ENCODE measurements at places on chromosomes 13 and 19.

- peak; percentile 64 for DNase-seq
Measured at GRCh38 chr19:49997709-49998108, 27.5 kb downstream of the VRK3 start.

DNA sequence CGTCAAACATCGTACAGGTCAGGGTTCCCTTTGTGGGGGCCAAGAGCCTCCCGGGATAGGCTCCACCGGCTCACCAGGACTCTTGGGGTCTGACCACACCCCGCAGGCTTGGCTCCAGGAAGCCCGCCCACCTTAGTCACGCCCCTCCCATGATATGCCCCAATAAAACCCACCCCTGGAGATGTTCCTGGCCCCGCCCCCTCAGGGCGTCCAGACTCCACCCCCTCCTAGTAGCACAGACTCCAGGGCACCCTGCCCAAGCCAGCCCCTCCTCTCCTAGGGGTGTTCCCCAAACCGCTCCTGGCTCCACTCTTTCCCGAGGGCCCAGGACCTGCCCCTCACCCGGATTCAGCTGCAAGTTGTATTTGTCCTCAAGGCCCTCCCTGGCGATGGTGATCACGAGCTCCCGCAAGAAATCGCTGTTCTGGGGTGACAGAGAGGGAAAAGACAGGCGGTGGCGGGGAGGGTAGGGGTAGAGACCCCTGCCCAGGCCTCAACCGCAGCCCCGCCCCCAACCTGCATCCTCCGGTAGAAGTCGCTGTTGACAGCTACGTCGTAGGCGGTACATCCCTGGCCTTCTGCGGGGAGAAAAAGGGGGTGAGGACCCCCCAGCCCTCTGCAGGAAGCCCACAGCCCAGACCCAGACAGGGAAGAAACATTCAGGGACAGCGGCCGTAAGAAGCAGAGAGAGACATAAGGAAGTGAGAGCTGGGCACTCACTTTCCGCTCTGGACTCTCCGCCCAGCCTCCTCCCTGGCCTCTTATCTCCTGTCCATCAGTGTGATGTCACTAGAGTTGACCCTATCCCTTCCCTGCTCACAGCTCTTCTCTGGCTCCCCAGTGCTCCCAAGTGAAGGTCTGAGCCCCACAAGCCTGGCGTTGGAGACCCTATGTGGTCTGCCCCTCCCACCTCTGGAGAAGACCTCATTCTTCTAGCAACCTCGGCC is 3.9 kb downstream of the PIH1D1 start:
- peak; percentile 13 for DNase-seq

DNA sequence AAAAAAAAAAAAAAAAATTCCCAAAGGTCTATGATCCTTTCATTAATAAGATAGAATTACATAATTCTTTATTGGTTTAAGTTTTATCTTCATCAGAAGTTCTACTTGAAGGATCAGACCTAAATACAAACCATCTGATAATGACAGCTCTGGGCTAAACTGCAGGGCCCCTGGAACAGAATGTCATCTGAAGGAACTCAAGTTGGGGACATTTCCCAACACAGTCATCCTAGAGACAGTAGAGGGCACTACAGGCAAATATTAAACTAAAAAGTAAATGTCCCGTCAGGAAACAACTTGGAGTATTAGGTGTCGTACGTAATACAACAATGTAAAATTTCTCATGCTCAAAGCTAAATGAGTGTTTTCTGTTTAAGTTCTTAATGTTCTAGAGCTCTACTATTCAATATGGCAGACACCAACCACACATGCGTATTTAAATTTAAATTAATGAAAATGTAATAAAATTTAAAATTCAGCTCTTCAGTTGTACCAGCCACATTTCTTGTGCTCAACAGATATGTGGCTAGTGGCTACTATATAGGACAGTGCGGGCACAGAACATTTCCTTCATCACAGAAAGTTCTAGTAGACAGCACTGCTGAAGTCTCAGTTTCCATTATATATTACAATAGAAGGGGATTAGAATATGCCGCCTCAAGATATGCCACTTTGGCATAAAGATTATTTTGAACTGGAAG is 21.8 kb upstream of the NAXD start:
- DNase-seq = peak; percentile 81

GRCh38 chr19:58350871-58351557 is 2.3 kb downstream of the A1BG start:
- DNase-seq = no peak

DNA sequence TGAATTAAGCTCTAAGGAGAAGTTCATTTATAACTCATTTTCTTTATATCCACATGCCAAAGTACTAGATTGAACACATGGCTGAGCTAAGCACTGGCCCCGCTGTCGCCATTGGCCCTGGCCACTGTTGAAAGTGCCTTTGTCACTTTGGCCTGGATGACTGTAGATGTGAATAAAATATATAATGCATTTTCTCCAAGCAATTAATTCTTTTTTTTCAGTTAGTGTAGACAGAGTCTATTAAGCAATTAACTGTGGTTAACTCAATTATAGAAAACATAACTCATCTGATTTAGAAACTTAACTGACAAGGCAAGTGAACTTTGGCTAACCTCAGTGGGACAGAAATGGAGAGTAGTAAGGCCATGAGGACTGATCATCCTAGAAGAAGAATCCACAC is 965.6 kb downstream of the EFNB2 start:
- no peak for DNase-seq

- no peak for DNase-seq
Measured at GRCh38 chr19:35225951-35226350, 2.6 kb downstream of the FAM187B start.

Data from GM13977 (cell line).